ENCODE measurements at places on chromosomes 3 and 15. TPM values are rescaled to one million over a fixed set of nuclear protein-coding genes. Genes with fewer than 3 reads are reported as not detected.
A peak's percentile ranks its signal among the peaks of the same experiment; 100 is the strongest.

- no peak overlapping the region for H3K27ac ChIP-seq
- DNase-seq: no peak
- H3K27me3 ChIP-seq: no peaks in the 10 kb centered on the region
These were observed 81.9 kb upstream of the CDV3 start for GRCh38 chr3:133491481-133492059.

EPHB1 gene
- total RNA-seq: 2.1 TPM

GPR156 gene
- 1.2 TPM for total RNA-seq

- DNase-seq: no peak
- no peaks in the 10 kb centered on the region for H3K27me3 ChIP-seq
- no peak overlapping the region for H3K27ac ChIP-seq
These were observed 61.7 kb downstream of the TFDP2 start for GRCh38 chr3:142087676-142088075.

DNA sequence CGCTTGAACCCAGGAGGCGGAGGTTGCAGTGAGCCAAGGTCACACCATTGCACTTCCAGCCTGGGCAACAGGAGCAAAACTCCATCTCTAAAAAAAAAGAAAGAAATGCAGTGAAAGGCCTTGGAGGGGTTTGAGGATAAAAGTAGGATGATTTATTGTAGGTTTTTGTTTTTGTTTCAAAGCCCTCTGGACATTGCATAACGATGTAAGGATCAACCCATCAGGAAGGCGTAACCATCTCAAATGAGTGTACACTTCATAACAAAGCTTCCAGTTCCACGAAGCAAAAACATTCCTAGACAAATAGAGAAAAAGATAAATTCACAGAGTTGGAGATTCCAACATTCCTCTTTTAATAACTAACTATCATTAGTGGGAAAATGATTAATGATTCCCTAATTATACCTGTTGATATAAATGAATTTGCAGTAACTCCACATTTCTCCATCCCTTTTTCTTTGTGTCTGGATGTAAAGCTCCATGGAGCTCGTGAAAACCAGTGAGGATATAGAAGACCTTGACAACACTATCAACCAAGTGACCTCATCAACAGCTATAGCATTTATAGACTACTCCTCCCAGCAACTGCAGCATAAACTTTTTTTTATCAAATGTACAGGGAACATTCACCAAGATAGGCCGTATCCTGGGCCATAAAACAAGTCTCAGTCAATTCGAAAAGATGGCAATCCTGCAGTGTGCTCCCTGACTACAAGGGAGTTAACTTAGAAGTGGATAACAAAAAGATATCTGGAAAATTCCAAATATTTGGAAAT is 48.7 kb upstream of the PPP4R2 start:
- DNase-seq: no peak
- H3K27ac ChIP-seq: no peak overlapping the region
- H3K4me3 ChIP-seq: no peak overlapping the region
- H3K4me1 ChIP-seq: peaks cover 6% of the 10 kb centered on the region
- no peaks in the 10 kb centered on the region for H3K36me3 ChIP-seq

GRCh38 chr3:139187648-139188047 is 143.0 kb upstream of the PRR23C start:
- H3K27ac ChIP-seq: no peak overlapping the region
- DNase-seq: no peak
- H3K36me3 ChIP-seq: no peaks in the 10 kb centered on the region
- peaks cover 18% of the 10 kb centered on the region for H3K4me1 ChIP-seq
- H3K4me3 ChIP-seq: no peak overlapping the region

ITIH1 gene
- total RNA-seq: not detected

CCPG1 gene
- 33.9 TPM for total RNA-seq

GRCh38 chr3:32842531-32842931 is 24.7 kb downstream of the TRIM71 start:
- no peak overlapping the region for H3K4me3 ChIP-seq
- no peaks in the 10 kb centered on the region for H3K27me3 ChIP-seq
- DNase-seq: no peak
- H3K4me1 ChIP-seq: no peaks in the 10 kb centered on the region
- H3K36me3 ChIP-seq: no peaks in the 10 kb centered on the region
- no peak overlapping the region for H3K27ac ChIP-seq

TGM5 gene
- not detected for total RNA-seq

DNA sequence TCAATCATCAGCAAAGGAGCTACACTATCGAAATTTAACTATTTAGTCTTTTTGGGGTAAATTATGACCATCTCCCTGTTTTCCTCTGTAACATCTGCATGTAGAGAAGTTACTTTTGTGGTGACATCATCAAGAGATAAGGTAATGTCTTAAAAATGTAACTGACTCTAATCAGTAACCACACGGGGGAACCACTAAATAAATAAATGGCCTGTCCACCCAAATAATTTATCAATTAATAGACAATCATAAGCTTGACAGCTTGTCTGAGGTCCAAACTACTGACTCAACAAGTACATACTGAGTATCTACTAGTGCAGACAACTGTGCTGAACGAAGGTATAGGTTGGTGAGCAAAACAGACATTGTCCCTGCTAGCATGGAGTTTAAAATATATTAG is 219.3 kb downstream of the SLC9A9 start:
- H3K4me1 ChIP-seq: no peaks in the 10 kb centered on the region
- H3K27ac ChIP-seq: no peak overlapping the region
- no peaks in the 10 kb centered on the region for H3K27me3 ChIP-seq
- H3K36me3 ChIP-seq: no peaks in the 10 kb centered on the region
- H3K4me3 ChIP-seq: no peak overlapping the region

DNA sequence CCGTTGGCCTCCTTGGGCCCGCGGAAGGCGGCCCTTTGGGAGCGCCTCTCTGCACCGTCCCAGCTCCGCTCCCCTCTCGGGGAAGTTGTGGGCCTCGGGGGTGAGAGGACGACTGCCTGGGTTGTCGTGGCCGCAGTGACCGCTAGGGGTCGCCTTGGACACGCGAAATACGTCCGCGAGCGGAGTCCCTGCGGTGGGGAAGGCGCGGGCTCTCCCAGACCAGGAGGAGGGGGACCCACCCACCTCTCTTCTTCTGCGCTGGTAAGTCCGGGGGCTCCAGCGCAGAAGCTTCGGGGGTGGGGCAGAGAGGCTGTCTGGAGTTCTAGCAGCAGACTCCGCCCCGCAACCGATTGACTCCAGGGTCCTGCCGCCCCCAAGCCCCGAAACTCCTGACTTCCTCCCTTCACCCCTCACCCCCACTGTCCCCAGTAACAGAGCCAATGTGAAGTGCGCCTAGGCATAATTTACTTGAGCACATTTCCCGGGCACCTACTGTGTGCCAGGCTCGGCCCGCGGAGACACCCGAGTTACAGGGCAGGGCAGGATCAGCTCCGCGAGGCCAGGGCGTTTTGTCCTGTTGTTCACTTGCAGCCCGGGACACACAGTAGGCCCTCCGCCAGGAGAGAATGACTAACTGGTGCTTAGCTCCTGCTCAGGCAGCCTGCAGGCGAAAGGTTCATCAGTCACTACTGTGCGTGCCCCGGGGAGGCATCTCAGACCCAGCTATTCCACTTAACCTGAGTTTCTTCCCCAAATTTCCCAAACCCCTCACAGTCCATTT is 32.8 kb downstream of the DNASE1L3 start:
- H3K4me1 ChIP-seq: peaks cover 10% of the 10 kb centered on the region
- H3K27me3 ChIP-seq: no peaks in the 10 kb centered on the region
- peak overlapping the region; percentile 44 for H3K4me3 ChIP-seq
- peak; percentile 90 for DNase-seq
- H3K27ac ChIP-seq: no peak overlapping the region
- H3K36me3 ChIP-seq: no peaks in the 10 kb centered on the region

NLGN1 gene
- 1.4 TPM for total RNA-seq
